AG09309 (cell line): ENCODE measurements at places on chromosomes 4 and X.

DNA sequence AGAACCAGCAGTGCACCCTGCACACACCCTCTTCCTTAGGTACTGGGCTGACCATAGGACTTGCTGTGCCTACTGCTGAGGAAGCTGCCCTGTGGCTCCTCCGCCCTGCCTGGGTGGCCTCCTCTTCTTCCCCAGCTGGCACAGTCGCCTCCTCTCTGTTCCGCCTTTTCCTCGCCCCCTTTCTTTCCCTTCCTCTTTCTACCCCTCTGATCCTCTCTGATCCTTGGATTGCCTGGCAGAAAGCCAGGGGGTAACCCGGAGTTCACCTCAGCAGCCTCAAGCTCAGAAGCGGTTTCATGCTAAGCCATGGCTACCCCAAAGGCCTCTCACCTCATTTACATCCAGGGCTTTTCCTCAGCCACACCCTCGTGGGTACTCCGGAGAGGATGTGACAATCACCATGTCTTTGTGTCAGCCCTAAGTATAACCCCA is 136.2 kb downstream of the SMIM20 start:
- no peak for DNase-seq

DNA sequence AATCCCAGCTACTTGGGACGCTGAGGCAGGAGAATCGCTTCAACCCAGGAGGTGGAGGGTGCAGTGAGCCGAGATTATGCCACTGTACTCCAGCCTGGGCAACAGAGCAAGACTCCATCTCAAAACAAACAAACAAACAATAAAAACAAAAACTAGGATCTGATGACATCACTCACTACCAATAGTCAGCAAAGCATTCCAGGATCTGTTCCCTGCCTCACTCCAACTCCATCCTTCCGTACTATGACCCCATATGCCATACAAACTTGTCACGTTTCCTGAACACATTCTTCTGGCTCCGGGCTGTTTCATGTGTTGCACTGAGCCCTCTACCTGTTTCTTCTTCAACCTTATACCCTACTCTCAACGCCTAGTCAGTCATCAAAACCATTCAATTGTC is 47.3 kb downstream of the RBM47 start:
- DNase-seq: no peak

DNA sequence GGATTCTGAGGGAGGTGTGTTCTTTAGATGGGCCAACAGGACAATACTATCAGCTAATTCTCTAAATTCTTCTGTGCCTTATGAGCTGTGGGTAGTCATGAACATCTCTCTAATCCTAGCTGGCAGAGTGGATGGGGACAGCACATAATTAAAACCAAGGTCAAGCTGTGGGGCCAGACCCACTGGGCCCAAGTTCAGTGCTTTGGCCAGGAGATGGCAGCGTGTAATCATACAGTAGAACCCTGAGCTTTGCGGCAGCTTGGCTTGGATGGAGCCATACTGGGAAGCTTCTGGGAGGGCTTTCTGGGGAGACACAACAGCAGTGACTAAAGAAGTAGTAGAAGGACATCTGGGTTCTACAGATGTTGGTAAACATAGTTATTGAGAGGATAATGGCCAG is 140.3 kb upstream of the CXCL13 start:
- DNase-seq: no peak

DNA sequence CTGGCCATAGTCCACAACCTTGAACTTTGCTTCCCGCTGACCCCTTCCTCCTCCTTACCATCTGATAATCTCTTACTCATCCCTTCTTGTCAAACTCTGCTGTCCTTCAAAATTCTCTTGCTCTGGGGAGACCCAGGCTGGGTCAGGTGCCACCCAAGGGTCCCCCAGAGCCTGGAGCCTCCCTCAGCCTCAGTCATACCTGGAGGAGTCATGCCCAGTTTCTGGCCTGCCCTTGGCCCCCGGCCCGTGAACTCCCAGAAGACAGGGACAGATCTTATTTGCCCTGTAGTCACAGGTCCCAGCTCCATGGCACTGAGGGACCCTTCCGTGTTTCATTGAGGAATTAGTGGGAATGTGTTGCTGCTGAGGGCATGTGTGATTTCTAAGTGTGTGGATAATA is 4.7 kb upstream of the GPR78 start:
- no peak for DNase-seq

- DNase-seq: no peak
Measured at GRCh38 chrX:24479924-24480323, 14.8 kb downstream of the PDK3 start.

- DNase-seq: no peak
Measured at GRCh38 chrX:31870267-31870666, 798.4 kb upstream of the FTHL17 start.
